ENCODE measurements at places on chromosomes 2 and 18.

GRCh38 chr2:126614524-126615227, 41.3 kb upstream of the GYPC start:
- no peak for DNase-seq

- DNase-seq: no peak
Observed at GRCh38 chr18:78105611-78106010, 856.0 kb downstream of the GALR1 start.

- no peak for DNase-seq
Observed at GRCh38 chr18:49993299-49993698, 180.0 kb upstream of the ACAA2 start.

- no peak for DNase-seq
Observed at GRCh38 chr2:69693775-69694450, 48.0 kb upstream of the ANXA4 start.

GRCh38 chr2:211132573-211132972, 576.2 kb downstream of the CPS1 start:
- no peak for DNase-seq
